ENCODE measurements at places on chromosomes 12 and 14. TPM values are rescaled to one million over a fixed set of nuclear protein-coding genes. Genes with fewer than 3 reads are reported as not detected.

Gene MYF5
- not detected for total RNA-seq

Gene JAG2
- 36.7 TPM for total RNA-seq

Gene MYO1A
- 0.11 TPM for total RNA-seq

Gene EXOC3L4
- 0.46 TPM for total RNA-seq

Gene A2M
- total RNA-seq, result 588 TPM

Gene GPR68
- 3.4 TPM for total RNA-seq

Gene OR4K1
- total RNA-seq, result not detected

Gene ATP5F1B
- 2,154 TPM for total RNA-seq

Gene RNASE3
- total RNA-seq, result not detected

Gene KRT79
- not detected for total RNA-seq

Gene OVCH1
- not detected for total RNA-seq

Gene RNF34
- 31.1 TPM for total RNA-seq

Gene PMCH
- not detected for total RNA-seq

Gene RNASE7
- not detected for total RNA-seq

DNA sequence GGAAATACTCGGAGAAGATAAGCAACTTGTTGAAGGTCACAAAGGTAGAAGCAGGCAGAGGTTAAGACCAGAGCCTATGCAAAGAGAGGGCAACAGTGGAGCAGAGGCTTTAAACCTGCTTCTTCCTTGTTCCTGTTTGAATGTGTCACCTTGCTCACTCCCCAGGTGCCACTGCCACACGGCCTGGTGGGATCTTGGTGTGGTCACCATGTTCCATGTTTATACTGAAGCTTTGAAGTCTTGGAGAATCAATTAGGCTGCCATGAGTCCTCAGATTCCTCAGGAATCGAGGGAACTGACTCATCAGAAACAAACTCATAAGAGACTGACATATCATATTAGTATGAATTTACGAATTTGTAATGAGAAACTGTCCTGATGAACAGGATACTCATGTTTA lies 46.8 kb downstream of the IQSEC3 start:
- DNase-seq, result no peak

DNA sequence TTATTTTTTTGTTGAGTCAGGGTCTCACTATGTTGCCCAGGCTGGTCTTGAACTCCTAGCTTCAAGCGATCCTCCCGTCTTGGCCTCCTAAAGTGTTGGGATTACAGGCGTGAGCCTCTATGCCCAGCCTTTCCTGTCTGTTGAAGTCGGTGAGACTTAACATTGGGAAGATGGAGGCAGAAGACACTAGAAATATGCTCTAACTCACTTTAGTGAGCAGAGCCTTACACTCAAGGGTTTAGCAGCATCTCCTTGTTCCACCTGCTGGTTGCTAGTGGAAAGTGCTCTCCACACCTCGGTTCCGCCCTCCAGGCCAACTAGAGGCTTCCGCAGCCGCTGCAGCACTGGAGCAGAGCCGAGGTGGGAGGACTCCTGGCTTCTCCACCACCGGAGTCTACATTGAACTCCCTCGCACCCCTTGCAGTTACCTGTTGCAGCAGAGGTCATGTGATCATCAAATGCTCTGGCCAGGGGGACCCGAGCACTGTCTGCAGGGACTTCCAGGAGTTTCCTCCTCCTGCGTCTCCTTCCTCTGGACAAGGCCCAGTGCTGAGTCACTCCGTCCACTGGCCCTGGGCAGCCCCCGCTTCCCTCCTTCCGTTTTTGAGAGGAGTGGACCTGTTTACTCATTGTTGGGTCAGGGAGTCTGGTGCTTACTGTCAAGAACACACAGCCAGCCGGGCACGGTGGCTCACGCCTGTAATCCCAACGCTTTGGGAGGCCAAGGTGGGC lies 9.4 kb upstream of the HVCN1 start:
- peak; percentile 92 for DNase-seq

- DNase-seq, result no peak
These were observed 70.4 kb downstream of the TBK1 start for GRCh38 chr12:64522316-64522715.

- peak; percentile 57 for DNase-seq
These were observed 24.5 kb downstream of the LRTM2 start for GRCh38 chr12:1844661-1845409.

DNA sequence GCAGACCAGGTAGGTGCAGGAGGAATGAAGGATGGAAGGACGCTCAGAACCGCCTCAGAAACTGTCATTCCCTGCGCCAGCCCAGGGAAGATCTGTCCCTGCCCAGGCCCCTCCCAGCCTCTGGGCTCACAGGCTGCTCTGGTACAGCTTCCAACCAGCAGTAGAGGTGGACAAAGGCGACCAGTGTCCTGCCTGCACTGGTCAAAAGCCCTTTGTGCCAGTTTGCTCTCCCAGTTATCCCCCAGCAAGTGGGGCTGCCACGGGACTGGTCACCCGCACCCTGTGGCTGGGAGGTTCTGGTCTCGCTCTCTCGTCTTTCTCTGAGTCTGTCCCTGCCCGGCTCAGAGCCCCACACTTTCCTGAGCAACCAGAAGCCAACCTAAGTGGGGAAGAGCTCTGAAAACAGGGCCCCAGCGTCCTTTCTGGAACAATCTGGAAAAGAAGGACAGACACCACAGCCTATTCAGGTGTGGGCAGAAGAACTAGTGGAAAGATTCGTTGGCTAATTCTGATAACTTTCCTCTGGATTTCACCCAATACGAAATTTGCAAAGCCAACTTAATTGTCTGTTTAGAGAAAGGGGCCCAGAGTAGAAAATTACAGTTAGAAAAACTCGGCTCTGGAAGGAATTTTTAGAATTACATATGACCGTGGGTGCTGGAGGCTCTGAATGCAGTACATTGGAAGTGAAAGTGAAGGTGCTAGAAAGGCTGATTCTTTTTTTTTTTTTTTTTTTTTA lies 21.7 kb downstream of the SNRNP35 start:
- no peak for DNase-seq

DNA sequence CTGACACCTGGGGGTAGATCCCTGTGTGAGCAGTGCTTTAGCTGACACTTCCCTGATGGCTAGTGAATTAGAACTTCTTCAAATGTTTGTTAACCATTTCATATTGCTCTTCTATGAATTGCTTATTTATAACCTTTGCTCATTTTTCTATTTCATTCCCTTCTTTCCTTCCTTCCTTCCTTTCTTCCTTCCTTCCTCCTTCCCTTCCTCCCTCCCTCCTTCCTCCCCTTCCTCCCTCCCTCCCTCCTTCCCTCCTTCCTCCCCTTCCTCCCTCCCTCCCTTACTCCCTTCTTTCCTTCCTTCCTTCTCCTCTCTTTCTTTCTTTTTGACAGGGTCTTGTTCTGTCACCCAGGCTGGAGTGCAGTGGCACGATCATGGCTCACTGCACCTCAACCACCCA lies 23.3 kb upstream of the CEP170B start:
- DNase-seq, result peak; percentile 5

GRCh38 chr12:4607056-4607455 lies 41.8 kb downstream of the AKAP3 start:
- no peak for DNase-seq

- DNase-seq, result no peak
These were observed 224.1 kb downstream of the ASCL1 start for GRCh38 chr12:103181366-103182152.

DNA sequence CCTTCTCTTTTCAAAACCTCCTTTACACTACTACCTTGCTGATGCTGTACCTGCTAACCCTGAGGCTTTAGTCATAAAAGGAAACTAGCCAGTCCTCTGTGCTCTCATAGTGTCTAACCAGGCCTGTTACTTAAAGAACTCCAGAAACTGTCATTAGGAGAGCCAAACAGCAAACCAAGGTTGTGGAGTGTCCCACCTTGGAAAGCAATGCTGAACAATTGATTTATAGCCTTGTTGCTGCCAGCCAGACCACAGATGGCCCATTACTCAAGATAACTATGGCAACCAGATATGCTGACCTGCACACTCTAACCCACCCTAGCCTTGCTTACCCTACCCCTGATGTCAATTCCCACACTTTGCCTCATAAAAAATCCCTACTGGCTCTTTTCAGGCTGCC lies 26.5 kb upstream of the BCAT1 start:
- DNase-seq, result no peak

DNA sequence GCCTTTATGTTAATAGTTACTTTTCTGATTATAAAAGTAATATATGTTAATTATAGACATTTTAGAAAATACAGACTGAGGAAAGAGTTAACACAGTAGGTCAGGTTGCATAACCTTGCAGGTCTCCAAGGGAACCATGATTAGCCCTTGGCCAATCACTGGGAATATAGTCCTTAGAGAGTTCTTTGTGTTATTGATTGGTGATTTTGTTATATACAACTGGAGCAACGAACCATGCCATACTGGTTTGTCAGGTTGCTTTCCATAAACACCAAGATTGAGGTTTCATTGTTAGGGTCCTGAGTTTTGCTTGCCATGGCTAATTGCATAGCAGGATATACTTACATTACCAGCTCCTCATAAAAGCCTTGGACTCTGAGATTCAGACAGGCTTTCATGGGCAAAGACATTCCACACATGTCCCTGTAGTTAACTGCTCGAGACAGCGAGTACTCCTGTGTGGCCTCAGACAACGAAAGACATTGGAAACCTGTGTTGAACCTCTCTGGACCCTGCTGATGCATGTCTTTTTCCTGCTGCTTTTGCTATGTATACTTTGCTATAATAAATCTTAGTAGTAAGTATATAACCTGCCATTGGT lies 33.7 kb downstream of the MAPK1IP1L start:
- no peak for DNase-seq

- DNase-seq, result no peak
These were observed 52.6 kb downstream of the SEC23A start for GRCh38 chr14:39050389-39050788.

DNA sequence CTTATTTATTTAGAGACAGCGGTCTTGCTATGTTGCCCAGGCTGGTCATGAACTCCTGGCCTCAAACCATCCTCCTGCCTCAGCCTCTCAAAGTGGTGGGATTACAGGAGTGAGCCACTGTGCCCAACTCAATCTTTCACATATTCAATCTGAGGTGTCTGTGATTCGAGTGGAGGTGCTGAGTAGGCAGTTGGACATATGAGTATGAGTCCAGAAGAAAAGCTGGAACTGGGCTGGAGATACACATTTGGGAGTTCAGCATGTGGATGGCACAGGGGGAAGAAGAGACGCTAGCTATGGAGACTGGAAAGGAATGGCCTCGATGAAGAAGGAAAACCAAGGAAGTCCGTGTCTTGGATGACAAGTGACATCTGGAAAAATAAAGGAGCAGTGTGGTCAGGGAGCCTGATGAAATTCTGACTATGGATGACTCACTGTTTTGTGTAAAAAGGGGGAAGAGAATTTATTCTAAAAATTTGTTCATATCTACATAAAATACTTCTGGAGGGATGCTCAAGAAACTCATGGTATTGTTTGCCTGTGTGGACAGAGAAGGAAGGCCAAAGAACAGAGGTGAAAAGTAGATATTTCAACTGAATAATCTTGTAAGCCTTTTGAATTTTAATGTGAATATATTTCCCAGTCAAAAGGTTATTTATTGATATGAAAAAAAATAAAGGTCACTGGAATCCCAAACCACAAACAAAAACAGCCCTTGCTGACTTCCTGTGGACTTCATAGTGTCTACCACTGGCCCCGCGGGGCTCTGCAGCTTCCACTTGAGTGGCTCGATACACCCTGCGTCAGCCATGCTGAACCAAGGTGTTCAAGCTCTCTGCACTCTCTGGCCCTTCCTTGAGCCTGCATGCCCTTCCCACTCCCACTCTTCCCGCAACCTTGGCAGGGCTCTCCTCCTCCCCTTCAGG lies 8.9 kb upstream of the LTA4H start:
- DNase-seq, result no peak

DNA sequence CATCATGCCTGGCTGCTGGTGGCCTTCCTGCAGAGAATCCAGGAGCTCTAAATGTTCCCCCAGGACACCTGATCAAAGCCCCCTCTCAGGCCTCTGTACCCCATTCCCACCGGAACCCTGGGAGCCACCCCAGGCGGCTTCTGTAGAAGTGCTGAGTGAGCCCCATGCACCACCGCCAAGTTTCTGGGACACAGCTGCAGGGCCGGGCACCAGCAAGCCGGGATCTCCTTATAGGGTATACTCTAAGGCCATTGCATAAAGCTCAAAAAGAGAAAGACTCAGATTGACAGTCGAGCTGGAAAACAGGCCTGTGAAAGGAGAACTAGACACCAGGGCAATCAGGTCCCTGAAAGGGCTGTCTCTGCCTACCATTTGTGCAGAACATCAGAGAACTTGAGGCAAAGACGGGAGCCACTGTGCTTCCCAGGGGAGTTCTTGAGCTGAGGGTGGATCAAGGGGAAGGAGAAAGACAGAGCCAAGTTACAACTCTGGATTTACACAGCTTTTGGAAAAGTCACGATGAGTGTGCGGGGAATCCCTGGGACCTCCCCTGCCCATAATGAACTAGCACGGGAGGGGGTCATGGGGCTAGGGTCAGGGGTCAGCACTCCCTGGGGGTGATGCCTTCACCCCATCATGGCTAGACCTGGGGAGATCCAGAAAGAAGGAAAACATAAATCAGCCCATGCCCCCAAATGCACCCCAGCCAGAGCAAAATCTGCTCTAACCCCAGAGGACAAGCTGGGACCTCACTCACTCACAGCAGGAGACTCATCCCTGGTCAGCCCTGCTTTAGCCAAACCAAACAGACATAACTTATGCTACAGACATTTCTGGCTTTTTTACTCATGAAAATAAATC lies 51.1 kb downstream of the ITPK1 start:
- DNase-seq, result no peak

DNA sequence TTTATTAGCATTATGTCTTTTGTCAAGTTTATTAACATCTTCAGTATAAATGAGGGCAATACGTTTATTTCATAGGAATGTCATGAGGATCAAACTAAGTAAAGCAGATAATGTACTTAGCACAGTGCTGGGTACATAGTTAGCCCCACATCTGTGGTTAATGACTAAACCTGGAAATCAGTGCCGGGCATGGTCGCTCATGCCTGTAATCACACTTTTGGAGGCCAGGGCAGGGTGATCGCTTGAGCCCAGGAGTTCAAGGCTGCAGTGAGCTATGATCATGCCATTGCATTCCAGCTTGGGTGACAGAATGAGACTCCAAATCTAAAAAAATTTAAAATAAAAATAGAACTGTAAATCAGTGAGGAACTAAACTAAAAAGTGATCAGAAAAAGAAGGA lies 44.8 kb upstream of the GUCY2C start:
- DNase-seq, result no peak

DNA sequence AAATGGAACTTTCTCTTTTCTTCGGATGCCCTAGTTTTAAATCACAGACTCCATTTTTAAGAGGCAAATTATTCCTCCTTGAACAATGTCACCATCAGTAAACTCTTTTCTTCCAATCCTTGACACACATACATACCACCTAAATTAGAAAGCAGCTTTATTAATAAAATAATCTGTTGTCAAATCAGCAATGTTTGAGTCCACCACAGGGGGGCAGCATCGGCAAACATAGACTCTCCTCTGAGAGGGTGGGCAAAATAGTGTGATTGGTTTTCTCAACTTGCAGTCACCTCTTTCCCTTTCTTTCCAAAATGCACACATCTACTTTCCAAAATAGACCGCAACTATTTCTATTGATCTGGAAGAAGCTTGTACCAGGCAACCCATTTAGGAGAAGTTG lies 438.4 kb upstream of the OR4E1 start:
- DNase-seq, result no peak

- no peak for DNase-seq
These were observed 146.8 kb upstream of the KITLG start for GRCh38 chr12:88726806-88727720.

GRCh38 chr14:82641050-82641540 lies 1107.4 kb upstream of the SEL1L start:
- no peak for DNase-seq

- no peak for DNase-seq
These were observed 53.8 kb upstream of the CLEC14A start for GRCh38 chr14:38309522-38310277.

GRCh38 chr14:39766397-39767000 lies 334.3 kb upstream of the FBXO33 start:
- DNase-seq, result no peak

GRCh38 chr14:55000381-55000780 lies 26.5 kb downstream of the WDHD1 start:
- DNase-seq, result no peak

Measured in cardiac septum (tissue), 1 donor.